ENCODE measurements at places on chromosomes 3 and 15.
A peak's percentile ranks its signal among the peaks of the same experiment; 100 is the strongest.

DNA sequence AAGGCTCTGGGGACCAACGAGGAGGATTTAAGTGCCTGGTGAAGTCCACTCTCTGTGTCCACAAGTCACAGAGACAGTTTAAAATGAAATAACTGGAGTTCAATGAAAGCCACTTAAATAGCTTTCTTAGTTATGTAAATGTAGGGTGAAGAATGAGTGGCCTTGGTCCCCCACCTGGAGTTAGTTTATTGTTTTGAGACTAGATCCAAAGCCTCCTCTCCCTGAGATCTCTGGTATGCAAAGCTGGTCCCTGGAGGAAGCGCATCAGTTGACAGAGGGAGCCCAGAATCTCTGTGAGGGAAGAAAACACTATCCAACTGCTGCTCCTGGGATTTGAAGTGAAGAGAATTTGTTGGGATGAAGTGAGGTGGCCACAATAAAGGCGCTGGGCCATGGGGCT, 40.5 kb downstream of the EXOG start:
- no peak for DNase-seq

DNA sequence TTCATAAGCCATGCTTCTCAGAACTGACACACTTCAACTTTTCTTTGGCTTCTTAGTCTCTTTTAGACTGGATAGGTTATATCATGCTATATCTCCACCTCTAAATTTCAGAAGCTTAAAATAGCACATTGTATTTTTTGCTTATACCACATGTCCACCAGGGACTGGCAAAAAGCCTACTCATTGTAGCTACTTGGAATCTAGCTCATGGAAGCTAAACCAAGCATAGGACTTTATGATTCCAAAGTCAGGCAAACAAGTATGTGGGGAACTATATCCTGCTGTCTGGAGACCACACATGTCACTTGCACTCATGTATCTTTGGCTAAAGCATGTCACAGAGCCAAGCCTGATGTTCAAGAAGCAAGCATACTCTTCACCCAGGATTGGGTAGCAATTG, 245.0 kb upstream of the RASGRP1 start:
- no peak for DNase-seq

DNA sequence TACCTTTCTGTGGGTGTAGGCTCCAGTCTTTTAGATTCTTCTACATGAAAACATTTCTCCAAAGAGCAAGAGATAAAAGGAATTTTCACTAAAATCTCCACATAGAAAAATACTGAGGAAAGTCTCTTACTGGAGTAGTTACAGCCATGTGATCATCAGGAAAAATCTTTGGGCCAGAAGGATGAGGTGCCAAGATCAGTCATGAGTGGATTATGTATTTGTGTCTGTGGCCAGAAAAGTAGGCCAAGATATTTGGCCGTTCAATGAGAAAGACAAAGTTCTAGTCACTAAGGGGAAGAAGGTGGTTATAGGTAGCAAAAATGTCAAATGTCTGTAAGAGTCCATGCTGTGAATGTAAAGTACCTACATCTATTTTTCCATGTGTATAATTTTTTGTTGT, 339.3 kb downstream of the NSUN3 start:
- no peak for DNase-seq

DNA sequence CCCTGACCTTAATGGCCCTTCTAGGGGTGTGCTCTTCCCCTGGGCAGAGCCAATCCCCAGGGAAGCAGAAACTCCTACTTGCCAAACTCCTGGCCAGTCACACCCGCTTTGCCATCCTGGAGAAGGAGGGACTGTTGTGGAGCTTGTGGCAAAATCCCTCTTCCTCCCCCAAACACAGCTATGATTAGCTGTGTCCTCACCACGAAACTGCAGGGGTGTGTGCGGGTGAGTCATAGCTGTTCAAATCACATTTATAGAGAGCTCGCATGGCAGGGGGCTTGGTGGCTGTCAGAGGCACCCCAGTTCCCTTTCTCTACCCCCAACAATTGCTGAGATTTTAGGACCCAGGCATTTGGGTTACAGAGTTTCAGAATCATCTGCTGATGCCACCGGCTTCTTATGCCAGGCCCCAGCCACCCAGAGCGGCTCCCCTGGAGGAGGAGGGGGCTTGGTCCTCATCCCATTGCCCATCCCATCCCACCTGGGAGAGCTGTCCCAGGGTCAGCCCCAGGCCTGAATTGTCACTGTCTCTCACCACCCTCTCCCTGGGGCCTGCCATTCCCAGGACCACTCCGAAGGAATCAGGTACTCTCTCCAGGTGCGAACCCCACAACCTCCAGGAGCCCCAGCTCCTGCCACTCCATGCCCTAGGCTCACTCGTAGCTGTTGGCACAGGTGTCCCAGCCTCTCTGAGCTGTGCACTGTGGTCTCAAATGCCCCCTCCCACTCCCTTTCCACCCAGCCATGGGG, 28.8 kb upstream of the MAGEF1 start:
- DNase-seq: peak; percentile 28

GRCh38 chr3:139689122-139689521, 11.3 kb upstream of the NMNAT3 start:
- DNase-seq: no peak

GRCh38 chr3:18751514-18751913, 326.4 kb upstream of the SATB1 start:
- DNase-seq: no peak
